ENCODE measurements at places on chromosomes 4 and X. TPM values are rescaled to one million over a fixed set of nuclear protein-coding genes. Genes with fewer than 3 reads are reported as not detected.

Gene COX18
- total RNA-seq: 16.7 TPM

Gene PPP4R3C
- total RNA-seq: not detected

Gene AGTR2
- total RNA-seq: not detected

Gene ANKRD50
- total RNA-seq: 45.3 TPM

Gene TLR6
- total RNA-seq: 2.5 TPM

Gene CXorf65
- total RNA-seq: not detected

Gene KDR
- 0.24 TPM for total RNA-seq

Gene SPRY1
- total RNA-seq: 51.7 TPM

Gene DYNLT3
- 27.5 TPM for total RNA-seq

Gene CENPVL3
- 0.18 TPM for total RNA-seq

Gene FAM133A
- total RNA-seq: 0.13 TPM

Gene TEX11
- total RNA-seq: not detected

Gene DAPP1
- total RNA-seq: not detected

Gene PITX2
- total RNA-seq: not detected

Gene ADGRA3
- total RNA-seq: 32.2 TPM

Gene SFRP2
- total RNA-seq: 87.7 TPM

Gene HTRA3
- total RNA-seq: 0.37 TPM

Gene HNRNPH2
- total RNA-seq: 70.3 TPM

Gene TMEM271
- not detected for total RNA-seq

Gene LETM1
- 48.2 TPM for total RNA-seq

Gene ENPEP
- 0.94 TPM for total RNA-seq

Gene PRICKLE3
- total RNA-seq: 8.5 TPM

Gene BBS12
- total RNA-seq: 3.6 TPM

Gene NEXMIF
- not detected for total RNA-seq

Gene CXorf49
- total RNA-seq: not detected

Gene USP17L11
- total RNA-seq: not detected

Gene TENT5D
- not detected for total RNA-seq

Gene PHOX2B
- total RNA-seq: not detected

Gene ARX
- total RNA-seq: not detected

Gene TRAPPC11
- total RNA-seq: 43.0 TPM

Gene GPR119
- total RNA-seq: not detected

Gene CLDN2
- total RNA-seq: 0.11 TPM

Gene CENPE
- 5.7 TPM for total RNA-seq

All from osteocyte (in vitro differentiated cells).